ENCODE measurements at places on chromosomes 12 and 14.

DNA sequence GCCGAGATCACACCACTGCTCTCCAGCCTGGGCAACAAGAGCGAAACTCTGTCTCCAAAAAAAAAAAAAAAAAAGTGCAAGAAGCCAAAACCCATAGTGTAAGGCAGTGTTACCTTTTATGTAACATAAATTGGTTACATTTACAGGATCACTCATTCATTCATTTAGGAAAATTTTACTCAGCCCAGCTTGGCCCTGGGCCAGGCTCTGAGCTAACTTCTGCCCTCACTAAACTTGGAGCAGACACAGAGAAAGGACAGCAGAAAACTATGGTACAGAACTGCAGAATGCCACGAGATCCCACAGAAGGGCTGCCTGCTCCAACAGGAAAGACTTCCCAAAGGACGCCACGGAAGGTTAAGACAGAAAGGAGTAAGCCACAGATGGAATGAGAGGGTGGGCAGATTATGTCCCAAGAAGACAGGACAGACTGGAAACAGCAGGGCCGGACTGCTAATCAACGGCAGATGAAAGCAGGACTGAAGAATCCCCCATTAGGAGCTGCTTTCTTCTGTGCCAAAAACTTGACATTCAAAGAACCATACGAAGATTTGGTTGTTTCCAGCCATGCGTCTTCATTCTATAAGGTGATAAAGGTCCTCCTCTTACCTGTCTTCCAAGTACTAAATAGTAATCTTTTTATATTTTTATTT lies 18.9 kb downstream of the PPP1R13B start:
- no peak for DNase-seq

DNA sequence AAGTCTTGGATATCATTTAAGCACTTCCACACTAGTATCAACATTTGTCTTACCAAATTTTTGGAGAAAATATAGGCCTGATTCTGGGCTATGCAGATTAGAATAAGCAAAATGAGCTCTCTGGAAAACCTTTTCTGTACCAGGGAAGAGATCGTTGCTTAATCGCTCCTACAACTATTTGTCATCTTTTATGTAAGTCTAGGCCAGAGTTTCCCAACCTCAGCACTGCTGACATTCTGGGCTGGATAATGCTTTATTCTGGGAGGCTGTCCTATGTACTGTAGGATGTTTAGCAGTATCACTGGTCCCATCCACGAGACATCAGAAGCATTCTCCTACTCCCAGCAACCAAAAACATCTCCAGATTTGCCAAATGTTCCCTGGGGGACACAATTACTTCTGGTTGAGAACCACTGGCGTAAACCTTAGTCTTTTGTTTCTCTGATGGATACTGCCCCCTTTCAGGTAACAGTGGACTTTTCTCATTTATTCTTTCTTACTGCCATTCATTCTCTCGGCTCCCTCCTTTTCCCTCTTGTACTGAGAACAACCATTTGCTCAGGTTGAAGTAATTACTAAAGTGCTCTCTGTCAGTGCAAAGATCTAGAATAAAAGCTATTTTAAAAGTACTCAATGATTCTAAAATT lies 316.9 kb upstream of the E2F7 start:
- DNase-seq = no peak

DNA sequence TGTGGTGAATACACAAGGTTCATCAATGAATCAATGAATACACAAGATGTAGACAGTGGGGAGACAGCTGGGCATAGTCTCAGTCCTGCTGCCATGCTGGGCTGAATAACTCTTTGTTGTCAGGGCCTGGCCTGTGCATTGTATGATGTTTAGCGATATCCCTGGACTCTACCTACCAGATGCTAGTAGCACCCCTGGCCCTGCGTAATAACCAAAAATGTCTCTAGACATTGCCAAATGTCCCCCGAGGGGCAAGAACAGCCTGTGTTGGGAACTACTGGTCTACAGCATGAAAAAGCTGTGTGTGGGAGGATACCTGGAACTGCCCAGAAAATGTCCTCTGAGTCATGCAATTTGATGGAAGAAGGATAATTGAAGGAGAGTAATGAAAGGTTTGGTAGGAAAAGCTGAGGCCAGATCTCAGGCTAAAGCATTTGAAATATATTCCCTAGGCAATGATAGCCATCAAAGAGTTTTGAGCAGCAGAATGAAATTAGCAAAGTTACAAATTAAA lies 128.2 kb downstream of the TMEM30B start:
- DNase-seq = no peak

DNA sequence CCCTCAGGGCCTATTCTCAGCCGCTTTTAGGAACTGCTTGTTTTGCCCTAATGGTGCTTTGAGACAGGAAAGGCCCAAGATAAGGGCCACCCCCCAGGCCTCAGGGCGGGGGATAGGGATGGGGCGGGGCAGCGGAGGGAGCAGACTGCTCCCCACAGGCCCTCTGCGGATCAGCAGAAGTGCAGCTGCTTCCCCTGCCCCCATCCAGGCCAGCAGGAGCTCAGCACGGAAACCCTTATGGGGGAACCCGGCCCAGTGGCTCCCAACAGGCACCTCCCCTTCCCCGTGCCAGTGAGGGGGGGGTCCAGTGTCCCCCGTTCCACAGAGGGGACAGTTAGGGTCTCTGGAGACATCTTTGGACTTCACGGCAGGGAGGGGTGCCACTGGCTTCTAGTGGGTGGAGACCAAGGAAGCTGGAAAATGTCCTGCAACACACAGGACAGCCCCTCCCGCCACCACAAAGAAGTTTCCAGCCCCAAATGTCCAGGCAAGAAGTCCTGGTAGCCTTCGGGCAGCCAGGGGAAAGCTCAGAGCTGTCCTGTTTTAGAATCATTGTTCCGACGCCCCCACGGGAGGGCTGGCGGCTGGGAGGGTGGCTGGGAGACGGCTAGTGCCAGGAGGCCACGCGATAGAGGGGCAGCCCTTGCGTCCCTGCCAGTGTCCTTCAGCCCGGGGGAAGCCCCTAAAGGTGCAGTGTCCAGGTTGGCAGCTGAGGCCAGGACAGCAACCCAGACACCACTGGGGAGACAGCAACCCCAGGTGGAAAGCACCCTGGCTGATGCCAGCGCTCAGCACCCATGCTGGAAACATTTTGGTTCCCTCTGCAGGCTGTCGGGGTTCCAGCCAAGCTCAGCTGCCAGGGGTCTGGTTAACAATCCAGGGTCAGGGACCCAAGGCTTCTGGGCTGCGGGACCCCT lies 10.4 kb upstream of the GPR132 start:
- DNase-seq = peak; percentile 86

DNA sequence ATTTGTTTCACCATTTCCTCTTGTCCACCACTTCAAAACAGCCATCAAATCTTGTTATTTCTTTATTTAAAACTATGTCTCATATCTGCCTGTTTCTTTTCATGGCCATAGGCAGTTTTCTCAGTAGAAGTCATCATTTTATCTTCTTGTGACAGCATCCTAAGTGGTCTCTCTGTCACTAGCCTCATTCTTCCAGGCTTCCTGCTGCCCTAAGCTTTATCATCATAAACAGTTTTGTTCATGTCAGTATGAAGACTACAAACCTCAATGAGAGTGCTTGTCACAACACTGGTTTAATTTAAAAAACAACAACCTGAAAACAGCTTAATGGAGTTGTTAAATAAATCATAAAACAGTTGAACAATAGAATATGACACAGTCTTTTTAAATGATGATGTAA lies 387.8 kb upstream of the RPL10L start:
- DNase-seq = no peak

GRCh38 chr12:113899561-113900471 lies 66.3 kb downstream of the RBM19 start:
- DNase-seq = no peak

DNA sequence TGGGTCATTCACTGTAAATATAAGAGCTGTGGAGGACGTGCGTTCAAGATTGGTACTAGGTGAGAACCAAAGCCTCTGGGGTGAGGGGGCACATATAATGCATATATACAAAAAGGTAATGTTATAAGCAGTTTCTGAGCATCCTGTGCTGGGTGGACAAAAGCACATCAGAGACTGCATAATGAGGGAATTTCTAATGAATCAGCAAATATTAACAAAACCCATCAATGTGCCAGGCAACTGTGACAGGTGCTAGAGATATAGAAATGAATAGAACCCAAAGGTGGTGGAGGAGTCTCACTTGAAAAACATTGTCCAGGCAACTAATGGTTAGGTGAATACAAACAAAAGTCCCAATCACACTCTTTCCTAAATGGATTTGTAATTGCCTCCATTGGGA lies 74.7 kb downstream of the GPR65 start:
- no peak for DNase-seq

- DNase-seq = peak; percentile 28
Measured at GRCh38 chr14:46344327-46344937, 307.1 kb downstream of the RPL10L start.

GRCh38 chr12:30201301-30202160 lies 417.8 kb upstream of the TMTC1 start:
- no peak for DNase-seq

All from NCI-H524 (cell line).